NCI-H2227 treated with DMSO at 0.1 percent for 48 hours (cell line): ENCODE measurements at places on chromosomes 13 and 19.

DNA sequence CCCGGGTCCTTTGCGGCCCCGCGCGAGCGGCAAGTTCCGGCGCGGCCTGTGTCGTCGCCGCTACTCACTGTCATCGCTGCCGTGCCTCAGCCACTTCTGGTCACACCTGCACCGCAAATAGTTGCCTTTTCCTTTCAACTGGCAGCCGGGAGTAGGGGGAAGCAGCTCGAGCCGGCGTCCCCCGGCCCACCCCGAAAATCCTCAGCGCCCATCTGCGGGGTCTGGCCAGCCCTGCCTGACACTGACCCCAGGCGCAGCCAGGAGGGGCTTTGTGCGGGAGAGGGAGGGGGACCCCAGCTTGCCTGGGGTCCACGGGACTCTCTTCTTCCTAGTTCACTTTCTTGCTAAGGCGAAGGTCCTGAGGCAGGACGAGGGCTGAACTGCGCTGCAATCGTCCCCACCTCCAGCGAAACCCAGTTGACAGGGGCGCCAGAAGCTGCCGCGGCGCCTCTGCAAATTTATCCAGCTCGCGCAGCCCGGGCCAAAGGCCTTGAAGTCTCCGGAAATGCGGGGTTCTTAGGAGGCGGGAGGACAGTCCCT, 1.7 kb downstream of the PDX1 start:
- DNase-seq, result no peak

DNA sequence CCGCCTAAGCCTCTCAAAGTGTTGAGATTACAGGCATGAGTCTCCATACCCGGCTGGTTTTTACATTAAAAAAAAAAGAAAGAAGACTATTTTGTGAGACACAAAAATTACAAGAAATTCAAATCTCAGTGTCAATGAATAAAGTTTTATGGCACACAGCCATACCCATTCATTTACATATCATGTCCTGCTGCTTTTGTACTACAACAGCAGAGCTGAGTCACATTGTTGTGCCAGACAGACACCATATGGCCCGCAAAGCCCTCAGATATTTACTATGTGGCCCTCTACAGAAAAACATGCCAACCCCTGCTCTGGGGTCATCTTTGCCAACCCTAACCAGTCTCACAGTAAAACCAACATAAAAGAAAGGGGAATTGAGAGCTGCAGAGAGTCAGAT, 5.3 kb downstream of the SMIM7 start:
- DNase-seq, result no peak

GRCh38 chr13:36685927-36686326, 12.1 kb downstream of the SERTM1 start:
- DNase-seq, result no peak

DNA sequence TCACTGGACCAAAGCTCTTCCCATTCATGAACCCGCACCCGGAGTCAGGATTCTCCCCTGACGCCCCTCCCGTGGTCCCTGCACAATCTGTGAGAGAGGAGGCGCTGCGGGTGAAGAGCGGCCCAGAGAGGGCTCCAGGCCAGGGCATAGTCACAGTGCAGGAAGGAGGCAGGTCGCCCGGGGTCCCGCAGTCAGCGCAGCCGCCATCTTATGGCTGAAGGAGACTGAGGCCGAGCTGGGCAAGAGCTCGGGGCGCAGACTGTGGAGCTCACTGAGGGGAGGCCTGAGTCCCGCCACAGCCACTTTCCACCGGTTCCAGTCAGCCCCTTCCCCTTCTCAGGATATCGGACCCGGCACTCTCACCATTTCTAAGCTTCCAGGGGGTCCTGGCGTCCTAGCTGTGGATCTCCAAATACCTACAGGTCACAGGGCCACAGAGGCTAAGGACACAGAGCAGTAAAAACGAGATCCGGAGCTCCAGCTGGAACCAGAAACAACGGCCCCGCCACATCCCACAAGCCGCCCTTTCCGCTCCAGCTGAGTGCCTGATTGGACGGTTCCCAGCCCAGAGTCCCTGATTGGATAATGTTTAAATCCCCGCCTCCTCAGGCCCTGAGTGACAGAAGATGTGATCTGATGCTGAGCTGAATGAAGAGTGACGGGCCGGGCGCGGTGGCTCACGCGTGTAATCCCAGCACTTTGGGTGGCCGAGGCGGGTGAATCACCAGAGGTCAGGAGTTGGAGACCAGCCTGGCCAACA, at the start of gene ZNF99:
ZNF99 (minus strand) TSS at position 501 of the 760 bp plus-strand sequence; CDS start at position 366, 135 bp downstream.
- peak; percentile 13 for DNase-seq

DNA sequence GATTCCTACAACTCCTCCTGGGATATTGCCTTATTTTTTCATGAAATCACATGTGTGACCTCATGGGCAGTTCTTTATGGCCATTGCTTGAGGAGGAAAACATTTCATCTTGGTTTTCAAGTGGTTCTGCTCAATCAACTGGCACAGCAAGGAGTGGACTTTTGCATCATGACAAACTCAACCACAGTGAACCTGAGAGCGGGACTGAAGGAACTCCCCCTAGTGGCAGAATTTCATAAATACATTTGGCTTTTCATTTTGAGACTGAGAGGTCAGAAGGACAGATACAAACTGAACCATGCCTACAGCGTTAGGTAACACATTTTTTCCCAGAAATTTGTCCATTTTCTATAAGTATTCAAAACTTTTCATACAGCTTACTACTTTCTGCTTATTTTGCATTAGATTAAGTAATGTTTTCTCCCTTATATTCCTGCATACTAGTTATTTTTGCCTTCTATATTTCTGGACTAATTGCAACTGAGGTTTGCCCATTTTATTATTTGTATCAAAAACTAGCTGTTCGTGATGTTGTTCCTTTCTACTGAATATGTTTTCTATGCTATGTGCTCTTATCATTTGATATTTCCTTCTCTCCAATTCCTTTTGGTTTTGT, 13.4 kb upstream of the SIGLEC12 start:
- peak; percentile 12 for DNase-seq
